HFFc6 (cell line): ENCODE measurements at places on chromosomes 11 and 22. TPM values are rescaled to one million over a fixed set of nuclear protein-coding genes. Genes with fewer than 3 reads are reported as not detected.

- peak; percentile 54 for DNase-seq
Observed at GRCh38 chr11:10693509-10694081, at the start of gene IRAG1. Gene IRAG1 (minus strand): TSS chr11:10693755. CDS start chr11:10693602, 153 bp downstream.

PRG3 gene
- not detected in 3 replicates for total RNA-seq

- no peak for DNase-seq
Observed at GRCh38 chr11:115555336-115556090, 51.3 kb upstream of the CADM1 start.

- no peak for DNase-seq
Observed at GRCh38 chr11:133096981-133097380, 435.3 kb downstream of the OPCML start.

STK33 gene
- total RNA-seq, result 0.36 to 3.8 TPM (median 0.81 TPM) in 3 replicates

OR6Q1 gene
- not detected in 3 replicates for total RNA-seq

DNA sequence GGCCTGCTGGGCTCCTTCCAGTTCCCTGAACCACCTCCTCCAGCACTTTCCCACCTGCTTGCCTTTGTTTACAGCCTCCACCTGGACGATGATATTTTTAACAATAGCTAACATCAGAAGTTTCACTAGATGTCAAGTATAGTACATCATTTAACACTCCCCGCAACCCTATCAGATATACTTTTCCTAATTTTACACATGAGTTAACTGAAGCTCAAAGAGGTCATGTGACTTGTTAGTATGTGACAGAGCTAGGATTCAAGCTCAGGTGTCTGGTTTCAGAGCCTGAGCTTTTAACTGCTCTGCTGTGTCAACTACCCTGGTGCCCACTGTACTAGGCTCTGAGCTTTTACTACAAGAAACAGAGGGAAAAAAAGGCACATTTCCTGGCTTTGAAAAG, 14.3 kb upstream of the HPX start:
- no peak for DNase-seq

GRCh38 chr22:29633514-29634312, 30.3 kb downstream of the NF2 start:
- no peak for DNase-seq

ABCG4 gene
- total RNA-seq, result 0.07 to 0.17 TPM (median 0.09 TPM) in 3 replicates

DNA sequence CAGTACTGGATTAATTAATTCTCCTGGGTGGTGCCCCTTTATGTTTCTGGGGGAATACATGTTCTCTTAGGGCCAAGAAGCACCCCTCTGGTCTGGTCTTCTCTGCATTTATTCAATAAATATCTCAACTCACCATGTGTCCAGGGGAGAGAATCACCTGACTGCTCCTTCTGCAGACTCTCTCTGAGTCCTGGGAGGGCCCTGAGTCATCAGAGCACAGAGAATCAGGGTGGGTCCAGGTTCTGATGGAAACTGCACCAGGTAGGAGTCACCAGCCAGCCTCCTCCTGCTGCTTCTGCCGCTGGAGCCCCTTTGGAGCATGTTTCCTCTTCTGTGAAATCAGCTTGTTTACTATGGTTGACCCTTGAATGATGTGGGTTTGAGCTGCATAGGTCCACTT, 107.7 kb upstream of the PLET1 start:
- DNase-seq, result no peak

GRCh38 chr11:126214841-126215240, 3.3 kb downstream of the FAM118B start:
- DNase-seq, result no peak

DNA sequence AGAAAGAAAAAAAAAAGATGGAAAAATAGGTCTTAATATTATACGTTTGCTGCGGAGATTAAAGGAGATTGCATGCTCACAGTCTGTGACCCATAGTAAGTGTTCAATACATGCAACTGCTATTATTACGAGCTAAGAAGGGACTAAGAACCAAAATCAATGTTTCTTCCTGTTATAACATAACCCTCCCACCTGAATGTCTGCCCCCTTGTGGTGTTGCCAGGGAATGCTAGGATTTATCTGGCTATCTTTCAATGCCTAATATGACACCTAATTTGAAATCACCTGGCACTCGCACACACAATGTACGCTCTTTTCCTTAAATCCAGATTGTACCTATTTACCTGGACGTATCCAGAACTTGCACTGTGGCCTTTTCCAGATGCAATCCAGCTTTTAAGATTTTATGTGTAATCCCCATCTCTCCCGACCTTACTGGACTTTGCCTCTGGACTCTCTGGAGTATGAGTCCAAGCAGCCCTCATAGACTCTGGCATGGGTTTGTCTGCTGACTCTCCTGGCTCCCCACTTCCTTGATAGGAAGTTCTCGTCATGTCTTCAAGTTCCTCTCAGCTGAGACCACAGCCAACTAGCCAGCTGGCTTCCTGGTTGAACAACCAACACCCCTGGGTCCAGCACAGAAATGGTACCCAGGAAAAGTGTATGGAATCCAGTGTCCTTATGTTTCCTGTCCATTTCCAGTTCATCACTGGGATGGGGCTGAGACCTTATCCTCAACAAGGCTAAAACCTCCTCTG, 151.5 kb downstream of the CCDC34 start:
- no peak for DNase-seq

GRCh38 chr11:120512739-120513435, 1.3 kb downstream of the GRIK4 start:
- DNase-seq, result no peak

MAJIN gene
- total RNA-seq, result not detected in 2 replicates

DNA sequence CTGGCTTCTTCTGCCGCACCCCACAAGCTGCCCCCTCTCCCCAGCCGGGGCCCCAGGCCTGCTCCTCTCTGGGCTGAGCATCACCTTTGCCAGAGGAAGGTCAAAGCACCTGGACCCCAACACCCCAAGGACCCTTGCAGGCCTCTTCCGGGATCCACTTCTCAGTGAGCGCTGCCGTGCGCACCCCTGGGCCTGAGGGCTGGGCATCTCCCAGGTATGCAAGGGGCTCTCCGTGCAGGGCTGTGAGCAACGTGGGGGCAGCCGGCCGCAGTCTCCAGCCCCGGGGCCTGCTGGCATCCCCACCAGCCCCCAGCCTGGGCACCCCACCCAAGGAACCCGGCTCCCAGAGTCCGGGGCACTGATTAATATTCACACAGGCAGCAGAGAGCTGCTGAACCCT, 64.0 kb downstream of the BRD1 start:
- no peak for DNase-seq

DNA sequence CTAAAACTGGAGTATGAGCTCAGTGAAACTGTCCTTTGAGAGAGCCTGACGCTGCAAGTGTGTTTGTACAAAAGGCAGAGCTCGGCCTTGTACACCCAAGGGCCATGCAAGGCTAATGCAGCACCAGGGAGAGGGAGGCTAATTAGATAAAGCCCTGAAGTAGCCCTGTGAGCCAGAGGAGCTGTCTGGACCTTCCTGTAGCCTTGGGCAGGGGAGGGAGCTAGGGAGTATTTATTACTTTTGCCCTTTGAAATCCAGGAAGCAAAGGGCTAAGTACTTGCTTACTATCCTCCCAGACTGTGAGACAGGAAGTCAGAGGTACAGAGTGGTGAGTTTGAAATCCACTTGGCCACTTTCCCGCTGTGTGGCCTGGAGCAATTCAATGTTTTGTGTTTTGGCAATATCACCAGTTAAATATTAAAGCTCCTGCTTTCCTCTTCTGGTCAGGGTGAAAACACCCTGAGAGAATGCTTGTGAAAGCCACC, 10.2 kb upstream of the LDHA start:
- peak; percentile 85 for DNase-seq

GPR137 gene
- 31.5 to 47.2 TPM (median 40.8 TPM) in 3 replicates for total RNA-seq

DNA sequence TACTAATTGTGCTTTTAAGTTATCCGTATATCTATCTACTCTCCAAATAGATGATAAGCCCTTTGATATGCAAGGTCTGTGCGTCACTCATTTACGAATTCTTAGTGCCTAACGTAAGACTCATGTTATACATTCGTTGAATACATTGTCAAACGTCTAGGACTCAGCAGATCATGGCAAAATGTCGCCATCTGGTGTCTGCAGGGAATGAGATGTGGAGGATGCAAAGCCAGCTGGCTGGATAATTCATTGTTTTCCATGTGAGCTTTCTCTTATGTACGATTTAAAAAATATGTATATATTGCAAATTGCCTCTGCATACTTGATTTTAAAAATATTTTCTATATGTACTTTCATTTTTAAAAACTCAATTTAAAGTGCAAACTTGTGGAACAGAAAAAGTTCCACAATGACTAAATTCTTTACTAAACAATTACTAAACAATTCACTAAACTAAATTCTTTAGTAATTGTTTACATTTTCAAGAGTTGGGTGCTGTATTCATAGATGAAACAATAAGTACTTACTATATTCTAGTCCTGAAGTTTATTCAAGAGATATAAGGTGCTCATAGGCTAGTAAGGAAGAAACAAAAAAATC, 33.8 kb downstream of the ZNF202 start:
- DNase-seq, result peak; percentile 72

DNA sequence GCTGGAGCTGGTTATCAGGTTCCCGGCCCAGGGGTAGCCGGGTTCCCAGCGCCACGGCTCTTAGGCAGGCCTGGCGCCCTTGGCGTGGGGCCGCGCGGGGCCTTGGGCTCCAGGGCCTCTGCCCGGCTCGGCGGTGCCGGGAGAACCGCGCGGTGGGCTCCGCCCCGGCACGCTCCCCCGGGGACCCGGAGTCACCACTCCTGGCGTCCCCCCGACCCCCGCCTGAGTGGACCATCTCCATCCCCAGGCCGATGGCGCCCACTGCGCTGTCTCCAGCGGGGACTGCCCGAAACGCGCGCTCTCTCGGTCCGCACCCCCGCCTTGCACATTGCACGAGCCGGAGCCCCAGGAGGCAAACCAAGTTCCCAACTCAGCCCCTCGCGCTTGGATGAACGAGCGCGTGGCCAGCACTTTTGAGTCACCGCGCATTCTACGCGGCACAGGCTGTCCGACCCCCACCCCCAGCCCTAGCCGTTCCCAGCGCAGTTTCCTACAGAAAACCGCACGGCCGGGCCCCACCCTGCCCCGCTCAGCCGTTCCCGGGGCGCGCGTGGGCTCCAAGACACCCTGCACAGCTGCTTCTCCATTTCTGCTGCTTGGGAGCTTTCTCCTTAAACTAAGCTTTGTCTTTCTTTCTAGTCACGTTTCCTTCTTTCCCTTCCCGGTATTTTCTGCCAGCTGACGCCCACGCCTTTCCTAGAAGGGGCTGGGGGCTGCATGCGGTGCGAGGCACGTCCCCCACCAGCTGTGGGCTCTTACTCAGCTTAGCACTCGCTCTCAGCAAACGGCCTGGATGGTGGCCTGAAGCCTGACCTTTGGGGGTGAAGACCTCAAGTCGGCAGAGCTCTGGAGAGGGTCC, 650 bp upstream of the CHID1 start:
- DNase-seq, result peak; percentile 28

- no peak for DNase-seq
Observed at GRCh38 chr11:134049303-134049702, 19.6 kb upstream of the JAM3 start.

ALDH3B2 gene
- not detected in 3 replicates for total RNA-seq

- no peak for DNase-seq
Observed at GRCh38 chr22:46911346-46911745, 148.9 kb downstream of the TBC1D22A start.

- no peak for DNase-seq
Observed at GRCh38 chr11:12810568-12810894, 136.3 kb downstream of the TEAD1 start.

- DNase-seq, result no peak
Observed at GRCh38 chr22:23751441-23751996, 607 bp upstream of the ZNF70 start.

DNA sequence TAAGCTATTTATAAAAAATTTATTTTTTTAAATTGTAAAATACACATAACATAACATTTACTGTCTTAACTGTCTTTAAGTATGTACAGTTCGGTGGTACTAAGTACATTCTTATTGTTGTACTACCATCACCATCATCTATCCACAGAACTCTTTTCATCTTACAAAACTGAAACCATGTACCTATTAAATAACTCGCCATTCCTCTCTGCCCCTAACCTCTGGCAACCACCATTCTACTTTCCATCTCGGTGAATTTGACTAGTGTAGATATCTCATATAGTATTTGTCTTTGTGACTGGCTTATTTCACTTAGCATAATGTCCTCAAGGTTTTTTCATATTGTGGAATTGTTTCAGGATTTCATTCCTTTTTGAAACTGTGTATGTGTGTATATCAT, 22.6 kb downstream of the USP47 start:
- DNase-seq, result no peak

SLC25A18 gene
- total RNA-seq, result not detected in 3 replicates

GRCh38 chr22:33756508-33756949, 163.7 kb downstream of the LARGE1 start:
- DNase-seq, result no peak

MGAT3 gene
- not detected in 3 replicates for total RNA-seq

SCO2 gene
- 2.7 to 10.0 TPM (median 8.2 TPM) in 3 replicates for total RNA-seq

DNA sequence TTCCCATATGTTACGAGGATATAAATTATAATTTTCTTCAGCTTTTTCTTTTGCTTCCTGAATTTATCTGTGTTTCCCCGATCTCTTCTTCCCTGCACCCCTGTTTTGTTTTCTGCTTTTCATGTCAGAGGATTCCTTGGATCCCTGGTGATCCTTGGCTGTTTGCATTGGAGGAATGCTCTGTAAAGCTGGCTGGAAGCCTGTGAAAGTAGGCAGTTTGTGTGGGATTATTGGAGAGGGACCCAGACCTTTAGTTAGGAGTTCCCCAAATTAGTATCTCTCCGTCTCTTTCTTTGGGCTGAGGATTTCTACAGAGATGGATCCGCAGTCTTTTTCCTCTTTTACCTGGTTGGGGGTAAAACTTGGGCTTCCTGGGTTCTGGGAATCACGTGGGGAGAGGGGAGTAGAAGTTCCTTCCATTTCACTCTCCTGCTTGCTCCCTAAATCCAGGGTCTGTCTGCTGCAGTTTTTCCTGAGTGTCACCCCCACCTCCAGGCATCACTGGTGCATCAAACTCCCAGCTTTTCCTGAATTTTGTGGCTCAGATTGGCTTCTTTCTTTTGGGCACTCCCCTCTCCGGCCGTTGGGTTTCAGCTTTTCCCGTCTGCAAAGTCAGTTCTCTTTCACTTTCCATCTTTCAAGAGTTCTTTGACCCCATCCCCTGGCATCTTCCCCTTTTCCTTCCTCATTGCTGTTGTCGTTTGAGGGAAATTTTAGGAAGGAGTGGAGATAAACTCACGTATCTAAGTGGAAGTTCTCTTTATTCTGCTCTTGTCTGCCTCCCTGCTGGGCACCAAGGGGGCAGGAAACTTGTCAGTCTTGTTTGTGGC, 79.1 kb upstream of the ALX4 start:
- no peak for DNase-seq

PHF21B gene
- not detected in 2 replicates for total RNA-seq

DNA sequence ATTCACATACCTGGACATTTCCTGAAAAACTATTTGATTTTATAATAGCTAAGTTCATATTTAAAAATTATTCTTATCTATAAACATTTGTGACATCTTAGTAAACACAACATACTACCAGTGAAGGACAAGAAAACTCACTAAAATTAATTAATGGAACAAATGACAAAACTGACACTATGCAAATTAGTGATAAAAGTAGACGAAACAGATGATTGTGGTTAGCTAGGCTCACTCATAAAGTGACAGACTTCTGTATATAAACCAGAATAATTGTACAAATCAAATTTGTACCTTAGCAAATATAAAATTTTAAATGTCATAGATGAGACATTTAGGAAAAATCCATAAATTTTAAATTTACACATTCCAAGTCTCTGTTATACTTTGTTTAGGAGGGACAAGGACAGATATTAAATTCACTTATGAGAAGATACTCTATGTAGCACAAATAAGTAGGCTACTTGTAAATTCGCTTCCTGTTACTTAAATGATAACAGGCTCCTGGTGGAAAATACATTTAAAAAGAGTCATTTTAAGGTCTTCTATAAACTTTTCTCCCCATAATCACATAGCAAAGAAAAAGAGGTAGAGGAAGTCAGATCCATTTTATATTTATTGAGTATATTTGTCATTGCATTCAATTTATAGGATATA, 81.2 kb downstream of the KIF18A start:
- DNase-seq, result no peak

ROBO4 gene
- total RNA-seq, result 0.63 to 0.97 TPM (median 0.92 TPM) in 3 replicates
